H7 (cell line): ENCODE measurements at places on chromosomes 4 and X.

GRCh38 chr4:54961357-54961975, 163.9 kb downstream of the KDR start:
- DNase-seq = peak; percentile 22

DNA sequence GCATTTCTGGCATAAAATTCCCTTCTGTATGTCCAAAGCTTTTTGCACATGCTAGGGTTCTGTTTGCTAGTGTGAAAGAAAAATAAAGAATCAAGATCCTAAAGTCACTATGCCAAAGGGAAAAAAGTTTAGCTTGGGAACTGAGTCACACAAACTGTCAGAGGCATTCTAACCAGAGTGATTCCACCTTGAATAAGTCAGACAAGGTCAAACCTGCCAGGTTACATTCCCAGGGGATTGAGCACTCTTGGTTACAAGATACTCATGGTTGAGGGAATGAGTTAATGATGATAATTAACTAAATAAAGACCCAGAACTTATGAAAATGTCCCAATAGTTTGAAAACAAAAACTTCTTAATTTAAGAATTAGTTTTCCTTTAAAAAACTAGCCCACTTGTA, 13.7 kb upstream of the UGT2B17 start:
- DNase-seq = no peak

- DNase-seq = peak; percentile 3
Measured at GRCh38 chr4:184331268-184331995, 113.8 kb upstream of the ENPP6 start.

- DNase-seq = no peak
Measured at GRCh38 chr4:172927096-172927814, 241.4 kb upstream of the GALNT7 start.

GRCh38 chr4:151673908-151674520, 86.8 kb downstream of the GATB start:
- no peak for DNase-seq

DNA sequence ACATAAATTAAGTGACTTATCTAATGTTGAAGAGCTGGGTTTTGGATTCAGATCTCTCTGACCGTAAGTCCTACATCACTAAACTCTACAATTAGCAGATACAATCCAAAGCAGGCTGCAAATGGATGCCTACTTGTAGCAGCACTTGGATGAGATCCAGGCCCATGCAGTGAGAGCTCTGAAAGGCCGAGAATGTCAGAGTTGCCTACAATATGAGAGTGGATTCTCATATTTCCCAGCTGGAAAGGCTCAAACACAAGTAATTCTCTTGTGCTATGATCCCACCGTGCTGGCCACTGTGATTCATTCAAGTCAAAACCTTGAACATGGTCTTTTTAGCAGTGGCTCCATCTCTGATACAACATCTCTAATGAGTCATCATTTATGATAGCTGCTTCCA, 125.4 kb upstream of the CHRDL1 start:
- DNase-seq = no peak

DNA sequence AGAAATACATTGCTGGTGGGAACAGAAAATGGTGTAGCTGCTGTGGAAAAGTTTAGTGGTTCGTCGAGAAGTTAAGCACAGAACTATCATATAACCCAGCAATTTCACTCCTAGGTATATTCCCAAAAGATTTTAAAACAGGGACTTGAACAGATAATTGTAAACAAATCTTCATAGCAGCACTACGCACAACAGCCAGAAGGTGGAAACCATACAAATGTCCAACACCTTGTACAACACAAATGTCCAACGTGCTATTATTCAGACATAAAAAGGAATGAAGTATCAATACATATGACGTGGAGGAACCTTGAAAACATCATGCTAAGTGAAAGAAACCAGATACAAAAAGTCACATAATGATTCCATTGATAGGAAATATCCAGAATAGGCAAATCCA, 37.9 kb downstream of the CUL4B start:
- DNase-seq = no peak

DNA sequence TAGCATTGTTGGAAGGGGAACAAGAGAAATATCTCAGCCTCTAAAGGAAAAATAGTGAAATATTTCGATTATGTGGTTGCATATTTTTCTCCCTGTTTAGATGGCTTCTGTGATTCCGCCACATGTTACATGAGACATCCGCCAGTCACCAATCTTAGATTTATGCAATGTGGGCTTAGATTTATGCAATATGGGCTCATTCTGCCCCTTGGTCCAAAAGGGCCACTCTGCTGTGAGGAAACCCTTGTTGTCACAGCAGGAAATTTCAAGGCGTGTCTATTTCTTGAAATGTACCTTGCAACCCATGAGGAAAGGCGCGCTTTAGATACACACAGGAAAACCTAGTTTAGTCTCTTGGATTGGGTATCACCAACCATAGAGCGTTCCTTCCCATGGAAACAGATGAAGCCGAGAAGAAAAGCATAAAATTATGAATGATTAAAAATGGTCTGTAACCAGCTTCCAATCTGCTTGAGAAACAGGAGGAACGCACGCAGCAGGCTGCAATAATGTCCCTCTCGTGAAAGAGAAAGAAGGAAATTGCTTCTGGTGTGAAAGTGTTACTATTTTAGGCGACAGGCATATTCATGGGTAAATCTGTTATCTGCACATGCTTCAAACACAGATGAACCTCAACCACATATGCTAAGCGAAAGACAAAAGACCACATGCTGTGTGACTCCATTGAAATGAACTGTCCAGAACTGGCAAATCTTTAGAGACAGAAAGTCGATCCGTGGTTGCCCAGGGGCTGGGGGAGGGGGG, 3.7 kb downstream of the RS1 start:
- DNase-seq = no peak

DNA sequence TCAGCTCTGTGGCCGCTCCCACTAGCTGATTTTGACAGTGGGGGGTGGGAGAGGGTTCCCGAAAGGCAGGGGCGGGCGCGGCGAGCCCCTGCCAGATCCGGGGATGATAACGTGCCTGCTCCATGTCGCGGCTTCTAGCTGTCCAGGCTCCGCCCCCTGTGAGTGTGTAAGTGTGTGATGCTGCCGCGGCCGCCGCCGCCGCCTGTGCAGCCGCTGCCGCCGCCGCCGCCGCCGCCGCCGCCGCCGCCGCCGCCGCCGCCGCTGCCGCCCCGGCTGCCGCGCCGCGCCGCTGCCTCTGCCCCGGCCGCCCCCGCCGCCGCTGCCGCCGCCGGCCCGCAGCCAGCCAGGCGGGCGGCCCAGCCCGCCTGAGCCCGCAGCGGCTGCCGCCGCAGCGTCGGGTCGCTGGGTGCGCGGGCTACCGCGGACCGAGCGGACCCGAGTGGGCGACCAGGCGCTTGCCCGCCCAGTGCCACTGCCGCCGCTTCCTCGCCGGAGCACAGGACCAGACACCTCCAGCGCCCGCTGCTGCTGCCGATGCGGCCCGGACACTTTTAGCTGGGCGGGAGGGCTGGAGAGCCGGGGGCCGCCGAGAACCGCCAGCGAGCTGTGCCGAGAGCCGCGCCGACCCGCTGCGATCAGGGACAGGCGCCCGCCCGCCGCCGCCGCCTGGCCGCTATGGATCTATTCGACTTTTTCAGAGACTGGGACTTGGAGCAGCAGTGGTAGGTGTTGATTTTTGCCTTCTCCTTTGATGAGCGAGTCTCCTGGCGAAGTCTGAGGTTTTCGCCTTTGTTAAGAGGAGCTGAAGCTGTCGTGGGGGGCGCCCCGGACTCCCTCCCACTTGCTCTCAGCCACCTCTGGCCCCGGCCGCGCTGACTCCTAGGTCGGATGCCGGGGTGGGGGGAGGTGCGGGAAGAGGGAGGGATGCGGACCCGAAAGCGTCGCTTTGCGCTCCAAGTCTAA, at the start of gene AFF2:
TSS of gene AFF2 (plus strand) at position 195 of the 963 bp plus-strand sequence. CDS start at position 676, 481 bp downstream.
- DNase-seq = peak; percentile 62

DNA sequence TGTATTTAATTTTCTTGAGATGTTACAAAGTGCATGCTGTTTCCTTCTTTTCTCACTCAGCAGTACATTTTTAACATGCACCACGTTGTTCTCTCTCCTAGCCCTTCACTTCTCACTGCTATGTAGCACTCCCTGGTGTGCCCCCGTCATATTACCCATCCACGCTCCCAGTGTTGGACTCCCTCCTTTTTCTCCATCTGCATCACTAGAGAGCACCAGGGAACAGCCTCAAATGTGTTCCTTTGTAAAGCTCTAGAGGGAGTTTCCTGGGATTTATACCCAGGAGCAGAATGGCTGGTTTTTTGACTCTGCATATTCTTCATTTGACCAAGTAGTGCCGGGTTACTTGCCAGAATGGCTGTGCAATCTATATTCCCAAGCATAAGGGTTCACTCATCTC, 240.3 kb upstream of the ANXA3 start:
- peak; percentile 65 for DNase-seq

GRCh38 chr4:140673729-140674128, 82.5 kb downstream of the TBC1D9 start:
- no peak for DNase-seq

GRCh38 chr4:173532725-173533511, 2.9 kb upstream of the HAND2 start:
- DNase-seq = peak; percentile 4

- DNase-seq = no peak
Measured at GRCh38 chrX:120291211-120291610, 20.1 kb downstream of the TMEM255A start.

GRCh38 chr4:152114562-152114961, 353.8 kb upstream of the GATB start:
- no peak for DNase-seq

GRCh38 chrX:118702741-118703140, 24.7 kb upstream of the IL13RA1 start:
- DNase-seq = no peak

DNA sequence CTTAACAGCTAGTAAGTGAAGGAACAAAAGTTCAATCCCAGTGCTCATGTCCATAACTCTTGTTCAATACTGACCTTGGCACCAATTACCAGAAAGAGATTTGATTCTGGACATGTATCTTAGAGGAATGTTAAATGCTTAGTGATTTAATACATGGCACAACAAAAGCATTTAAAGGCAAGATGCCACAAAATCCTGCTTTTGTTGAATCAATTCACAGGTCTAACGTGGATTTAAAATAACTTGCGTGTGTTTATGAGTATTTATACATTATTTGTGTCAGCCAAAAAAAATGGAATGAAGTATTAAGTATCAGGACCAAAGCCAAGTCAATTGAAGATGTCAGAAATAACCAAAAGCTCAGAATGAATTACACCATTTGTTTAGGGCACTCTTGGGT, 85.4 kb upstream of the GIMD1 start:
- DNase-seq = no peak

DNA sequence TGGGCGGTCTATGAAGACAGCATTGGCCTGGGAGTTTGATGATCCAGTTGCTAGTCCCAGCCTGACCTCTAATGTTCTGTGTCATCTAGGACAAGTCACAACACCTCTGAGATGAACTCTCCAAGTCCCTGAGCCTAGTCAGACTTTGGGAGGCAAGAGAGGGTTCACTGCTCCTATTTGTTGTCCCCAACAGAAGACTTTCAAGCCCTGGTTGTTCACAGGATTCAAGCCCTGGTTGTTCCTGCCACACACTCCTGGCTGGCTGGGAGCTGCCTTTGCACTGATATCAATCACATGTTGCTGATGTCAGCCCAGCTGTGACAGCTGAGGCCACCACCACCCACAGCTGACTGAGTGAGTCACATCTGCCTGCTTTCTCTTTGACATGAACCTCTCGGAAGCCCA, 253.2 kb upstream of the RASGEF1B start:
- no peak for DNase-seq

DNA sequence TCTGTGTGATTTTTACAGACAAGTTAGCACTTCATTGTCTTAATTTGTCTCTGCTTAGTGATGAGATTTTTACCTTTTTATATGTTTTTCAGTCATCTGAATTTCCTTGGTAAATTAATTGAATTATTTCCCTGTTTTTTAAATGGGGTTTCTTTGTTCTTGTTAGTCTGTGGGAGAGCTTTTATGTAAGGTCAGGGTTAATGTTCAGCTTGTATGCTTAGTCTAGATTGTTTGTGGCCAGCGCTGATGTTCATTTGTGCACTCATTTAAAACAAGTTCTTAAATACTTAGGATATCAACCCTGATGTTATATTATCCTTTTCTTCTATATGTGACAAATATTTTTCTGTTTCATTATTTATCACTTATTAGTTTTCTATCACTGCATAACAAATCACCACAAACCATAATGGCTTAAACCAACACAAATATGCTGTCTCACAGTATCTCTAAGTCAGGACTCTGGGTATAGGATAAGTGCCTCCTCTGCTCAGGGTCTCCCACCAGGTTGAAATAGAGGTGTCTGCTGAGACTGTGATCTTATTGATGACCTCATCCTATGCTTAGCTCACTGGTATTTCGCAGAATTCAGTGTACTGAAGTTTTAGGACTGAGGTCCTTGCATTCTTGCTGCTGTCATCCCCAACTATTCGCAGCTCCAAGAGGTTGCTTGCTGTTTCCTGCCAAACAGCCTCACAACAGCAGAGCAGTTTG, 53.2 kb downstream of the ATP10D start:
- no peak for DNase-seq

DNA sequence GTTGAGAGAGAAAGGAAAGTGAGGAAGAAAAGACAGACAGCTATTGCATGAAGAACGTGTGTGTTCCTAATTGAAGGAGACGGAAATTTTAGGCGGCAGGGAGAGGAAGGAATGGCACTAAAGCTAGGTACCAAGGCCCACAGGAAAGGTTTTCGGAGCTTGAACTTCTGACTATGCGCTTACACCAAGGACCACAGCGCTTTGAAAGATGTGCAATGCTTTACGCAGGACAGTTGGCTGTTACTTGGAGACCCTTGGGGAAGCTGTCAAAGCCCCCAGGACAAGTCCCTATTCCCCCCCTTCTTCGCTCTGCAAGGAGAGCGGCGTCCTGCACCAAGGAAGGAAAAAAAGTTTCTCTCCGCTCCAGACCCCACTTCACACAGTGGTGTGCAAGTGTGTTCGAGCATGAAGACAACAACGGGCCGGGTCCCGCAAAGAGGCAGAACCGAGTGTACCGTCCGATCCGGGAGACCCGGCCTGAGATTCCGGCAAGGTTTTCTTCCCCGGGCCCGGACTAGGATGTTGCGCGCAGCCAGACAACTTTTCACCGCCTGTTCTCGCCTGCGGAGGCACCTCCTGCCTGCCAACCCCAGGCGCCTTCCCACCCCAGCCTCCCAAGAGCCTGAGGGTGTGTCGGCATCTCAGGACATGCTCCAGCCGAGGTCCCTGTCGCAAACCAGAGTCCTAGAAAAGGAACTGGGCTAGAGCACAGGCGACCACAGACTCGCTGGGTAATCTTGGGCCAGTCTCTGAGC, 896 bp downstream of the KDR start:
- peak; percentile 51 for DNase-seq

DNA sequence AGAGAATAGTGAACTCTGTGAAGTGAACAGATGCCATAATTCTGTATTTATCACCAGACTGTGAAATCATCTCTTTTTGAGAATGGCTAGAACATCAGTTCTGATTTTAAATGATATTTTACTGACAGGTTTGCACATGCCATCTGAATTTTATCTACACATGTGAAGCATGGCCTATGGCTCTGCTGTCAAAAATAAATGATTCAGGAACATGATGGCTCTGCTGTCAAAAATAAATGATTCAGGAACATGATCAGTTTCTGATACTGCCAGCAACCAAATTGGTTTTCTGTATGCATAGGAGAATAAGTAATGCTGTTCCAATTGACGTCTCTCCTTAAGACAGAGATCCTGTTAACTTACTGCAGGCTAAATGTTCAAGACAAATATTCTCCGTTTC, 70.6 kb upstream of the TLL1 start:
- no peak for DNase-seq

GRCh38 chrX:24498975-24499374, 33.9 kb downstream of the PDK3 start:
- no peak for DNase-seq
